ENCODE measurements at places on chromosomes 4 and X. TPM values are rescaled to one million over a fixed set of nuclear protein-coding genes. Genes with fewer than 3 reads are reported as not detected.
A peak's percentile ranks its signal among the peaks of the same experiment; 100 is the strongest.

GRCh38 chrX:39149761-39150160 is 348.5 kb downstream of the MID1IP1 start:
- DNase-seq = peak; percentile 65

GRCh38 chr4:147327322-147327721 is 153.6 kb upstream of the EDNRA start:
- no peak for DNase-seq

GRCh38 chrX:42119076-42119475 is 195.7 kb upstream of the CASK start:
- peak; percentile 38 for DNase-seq

- DNase-seq = peak; percentile 42
Measured at GRCh38 chr4:24582235-24582832, 2.0 kb downstream of the DHX15 start.

DNA sequence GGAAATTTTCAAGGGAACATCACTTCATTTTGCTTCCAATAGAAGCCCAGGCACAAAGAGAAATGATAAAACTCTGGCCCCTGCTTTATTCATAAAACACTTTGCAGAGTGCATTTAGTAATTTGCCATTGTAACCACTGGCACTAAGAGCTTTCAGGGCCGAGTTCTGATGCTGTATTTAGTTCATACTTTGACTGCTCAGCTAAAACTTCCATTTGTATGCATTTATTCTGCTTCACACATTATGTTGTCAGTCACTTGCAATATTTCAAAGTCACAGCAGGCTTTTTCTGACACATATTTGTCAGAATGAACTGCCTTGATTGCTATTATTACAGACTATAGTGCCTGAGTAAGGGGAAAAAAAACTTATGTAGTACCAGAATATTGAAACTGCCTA is 174.3 kb upstream of the ATOH1 start:
- DNase-seq = no peak

DNA sequence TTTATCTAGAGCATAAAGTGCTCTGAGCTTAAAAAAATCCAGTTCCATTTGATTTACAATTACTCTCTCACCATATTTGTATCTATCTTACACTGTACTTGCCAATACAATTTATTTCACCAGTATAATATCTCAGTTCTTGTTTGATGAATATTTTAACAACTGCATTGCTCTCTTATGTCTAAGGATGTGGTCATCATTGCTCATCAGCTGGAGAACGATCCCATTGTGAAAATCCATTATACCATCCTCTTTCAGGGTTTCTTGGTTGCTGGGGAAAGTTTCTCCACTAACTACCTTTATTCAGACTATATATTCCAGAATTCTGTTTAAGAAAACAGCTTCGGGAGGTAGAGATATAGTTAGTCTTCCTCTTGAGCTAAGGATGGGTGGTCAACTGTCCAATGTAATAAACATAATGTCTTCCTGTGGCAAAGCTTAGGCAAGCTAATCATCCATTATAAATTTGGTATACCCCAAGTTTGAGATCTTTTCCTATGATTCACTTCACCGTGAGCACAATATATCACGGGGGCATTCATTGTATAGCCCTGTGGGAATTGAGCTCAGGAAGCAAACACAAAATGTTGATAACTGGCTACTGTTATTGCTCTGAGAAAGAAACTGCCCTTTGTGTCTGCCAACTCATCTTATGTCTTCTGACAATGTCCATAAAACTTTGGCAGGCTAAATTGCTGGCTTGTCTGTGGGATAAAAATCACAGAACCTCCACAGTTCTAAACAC is 2361.9 kb downstream of the ARAP2 start:
- DNase-seq = peak; percentile 73

DNA sequence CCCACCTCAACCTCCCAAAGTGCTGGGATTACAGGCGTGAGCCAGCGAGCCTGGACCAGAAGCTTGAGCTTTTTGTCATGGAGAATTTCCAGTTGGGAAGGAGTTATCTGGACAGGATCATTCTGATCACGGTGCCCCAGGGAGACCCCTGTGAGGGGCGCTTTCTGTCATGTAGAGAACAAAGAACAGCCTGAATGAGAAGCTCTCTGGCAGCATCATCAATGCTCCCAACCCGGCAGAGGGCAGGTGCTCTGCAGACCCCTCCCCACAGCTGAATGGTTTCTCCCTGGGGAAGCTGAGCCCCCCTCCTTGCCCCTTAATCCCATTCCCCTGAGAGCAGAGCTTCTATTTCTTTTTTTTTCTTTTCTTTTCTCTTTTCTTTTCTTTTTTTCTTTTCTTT is 7.3 kb upstream of the CSF2RA start:
- no peak for DNase-seq

- peak; percentile 73 for DNase-seq
Measured at GRCh38 chr4:73653695-73654106, 33.5 kb upstream of the RASSF6 start.

- no peak for DNase-seq
Measured at GRCh38 chrX:10525381-10526120, 94.8 kb downstream of the MID1 start.

GRCh38 chr4:135267148-135267865 is 1065.7 kb upstream of the PABPC4L start:
- no peak for DNase-seq

DNA sequence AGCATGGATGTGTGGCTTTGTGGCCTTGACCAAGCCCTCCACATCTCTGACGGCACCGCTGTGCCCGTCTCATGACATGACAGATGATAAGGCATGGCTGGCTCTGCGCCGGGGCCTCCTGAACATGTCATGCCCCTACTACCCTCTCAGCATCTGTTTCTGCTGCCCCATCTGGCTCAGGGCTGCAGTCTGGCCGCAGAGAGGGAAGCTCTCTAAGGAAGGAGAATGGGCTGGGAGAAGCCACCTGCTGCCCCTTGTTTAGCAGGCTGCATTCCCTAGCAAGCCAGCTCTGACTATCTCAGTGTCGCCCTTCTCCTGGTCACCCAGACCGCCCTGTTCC is 7.2 kb downstream of the ZNF185 start:
- DNase-seq = no peak

GRCh38 chr4:65089666-65090065 is 580.6 kb downstream of the EPHA5 start:
- DNase-seq = peak; percentile 1

DNA sequence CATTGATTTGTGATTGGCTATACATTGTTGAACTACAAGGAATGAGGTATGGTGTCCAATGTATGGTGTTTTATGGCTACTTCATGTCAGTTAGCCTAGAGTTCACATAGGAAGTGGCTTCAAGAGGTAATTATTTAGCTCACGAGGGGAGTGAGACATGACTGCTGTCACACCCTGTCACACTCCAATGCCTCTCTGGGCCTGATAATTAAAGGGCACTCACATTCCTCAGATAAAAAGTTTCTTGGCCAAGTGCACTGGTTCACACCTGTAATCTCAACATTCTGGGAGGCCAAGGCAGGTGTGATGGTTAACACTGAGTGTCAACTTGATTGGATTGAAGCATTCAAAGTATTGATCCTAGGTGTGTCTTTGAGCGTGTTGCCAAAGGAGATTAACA is 65.0 kb upstream of the DDX60 start:
- DNase-seq = no peak

DNA sequence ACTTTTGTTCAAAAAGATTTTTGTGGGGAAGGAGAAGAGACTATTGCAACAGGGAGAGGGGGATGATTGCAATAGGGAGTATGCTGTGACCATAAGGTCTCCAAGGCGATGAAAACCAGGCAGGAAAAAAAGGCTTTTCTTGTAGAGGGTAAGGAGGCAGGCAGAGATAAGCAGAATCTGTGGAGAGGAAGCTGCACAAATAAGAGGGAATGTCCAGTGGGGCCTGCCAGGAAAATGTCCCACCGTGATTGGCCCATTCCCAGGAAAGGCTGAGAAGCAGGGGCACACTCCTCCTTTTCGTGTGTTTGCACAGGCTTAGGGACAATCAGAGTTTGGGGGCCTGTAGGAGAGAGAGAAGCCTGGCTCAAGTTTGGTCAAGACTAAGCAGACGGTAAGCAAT is 29.1 kb downstream of the SPACA5 start:
- no peak for DNase-seq

GRCh38 chr4:159677521-159677920 is 574.6 kb downstream of the RAPGEF2 start:
- DNase-seq = no peak

DNA sequence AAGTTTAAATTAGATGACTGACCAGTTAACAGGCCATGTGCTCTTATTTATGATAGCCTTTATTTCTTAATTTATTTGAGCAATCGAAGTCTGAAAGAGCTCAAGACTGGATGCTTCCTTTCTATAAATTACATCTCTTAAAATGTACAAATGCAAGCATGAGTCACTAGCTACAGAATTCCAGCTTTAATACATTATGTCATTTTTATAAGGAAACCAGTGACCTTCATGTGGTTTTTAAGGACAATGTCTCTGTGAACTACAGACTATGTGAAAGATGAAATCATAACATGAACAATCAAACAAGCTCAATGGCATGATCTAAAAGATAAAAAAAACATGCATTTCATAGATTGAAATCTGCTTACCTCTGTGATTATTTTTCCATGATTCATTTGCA is 15.4 kb downstream of the HTR2C start:
- DNase-seq = no peak

- DNase-seq = peak; percentile 99
Measured at GRCh38 chr4:95129821-95130311, 372.1 kb downstream of the BMPR1B start.

GRCh38 chr4:146439999-146440398 is 81.7 kb downstream of the SLC10A7 start:
- DNase-seq = peak; percentile 19

DNA sequence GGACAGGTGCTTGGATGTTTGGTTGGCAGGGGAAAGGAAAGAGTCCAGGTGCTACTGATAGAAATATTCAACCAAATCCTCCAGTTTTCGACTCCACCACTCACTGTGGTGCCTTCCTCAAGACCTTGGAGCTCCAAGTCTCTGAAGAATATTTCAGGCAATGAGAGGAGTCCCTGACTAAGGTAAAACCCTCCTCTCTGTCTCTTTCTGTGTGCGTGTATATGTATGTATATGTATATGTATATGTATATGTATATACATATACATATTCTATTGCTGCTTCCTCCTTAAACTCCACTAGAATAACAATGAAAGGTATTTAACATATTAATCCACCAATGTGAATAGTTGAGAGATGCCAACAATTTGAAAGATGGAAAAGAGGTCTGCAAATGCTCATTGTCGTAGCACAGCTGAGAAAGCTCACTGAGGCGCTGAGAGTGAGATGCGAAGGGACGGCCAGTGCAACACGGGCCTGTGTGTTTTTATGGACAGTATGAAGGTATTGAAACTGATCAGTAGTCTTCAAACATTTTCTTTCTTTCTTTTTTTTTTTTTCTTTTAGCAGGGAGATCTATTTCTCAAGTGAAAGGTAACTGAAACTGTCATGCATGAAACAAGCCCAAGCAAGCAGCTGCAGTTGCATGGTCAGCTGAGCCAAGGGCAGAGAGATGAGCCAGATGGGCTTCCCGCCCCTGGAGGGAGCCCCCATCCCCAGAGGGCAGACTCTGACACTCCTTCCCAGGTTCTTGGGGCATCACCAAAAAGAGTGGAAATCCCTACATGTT is 41.1 kb upstream of the HS3ST1 start:
- DNase-seq = no peak

DNA sequence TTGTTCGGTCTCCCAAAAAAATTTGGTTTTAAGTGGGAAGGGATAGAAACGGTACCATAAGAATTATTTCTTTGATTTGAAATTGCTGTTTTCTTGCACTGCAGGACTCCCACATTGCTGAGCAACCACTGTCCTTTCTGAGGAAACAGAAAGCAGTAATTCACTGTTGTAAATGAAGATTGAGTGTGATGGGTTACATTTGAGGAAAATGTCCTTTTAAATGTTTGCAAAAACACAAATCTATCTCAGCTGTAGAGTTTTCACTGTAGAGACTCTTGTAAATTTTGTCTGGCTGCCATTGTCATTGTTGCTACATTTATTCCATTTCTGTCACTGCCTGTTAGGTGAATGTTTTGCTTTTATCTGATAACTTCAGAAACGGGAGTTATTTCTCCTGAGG is 105.2 kb downstream of the FRAS1 start:
- DNase-seq = no peak

- no peak for DNase-seq
Measured at GRCh38 chr4:100827756-100828155, 309.9 kb upstream of the EMCN start.

DNA sequence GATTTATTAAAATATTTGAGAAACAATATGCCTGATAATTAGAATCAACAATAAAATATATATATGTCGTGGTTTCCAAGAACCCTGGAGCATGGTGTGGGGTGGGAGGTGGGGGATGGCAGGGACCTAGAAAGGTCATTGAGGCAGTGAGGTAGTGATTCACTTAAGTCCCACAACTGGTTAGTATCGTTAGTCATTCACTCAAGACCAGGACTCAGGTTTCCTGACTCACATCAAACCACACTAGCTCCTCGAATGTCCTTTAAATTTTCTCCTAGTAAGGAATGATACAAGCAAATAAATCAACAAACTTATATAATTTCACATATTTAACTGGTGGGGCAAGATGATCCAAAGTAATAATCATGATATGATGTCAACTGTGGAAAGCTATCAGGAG is 158.8 kb upstream of the AADAT start:
- DNase-seq = peak; percentile 14

DNA sequence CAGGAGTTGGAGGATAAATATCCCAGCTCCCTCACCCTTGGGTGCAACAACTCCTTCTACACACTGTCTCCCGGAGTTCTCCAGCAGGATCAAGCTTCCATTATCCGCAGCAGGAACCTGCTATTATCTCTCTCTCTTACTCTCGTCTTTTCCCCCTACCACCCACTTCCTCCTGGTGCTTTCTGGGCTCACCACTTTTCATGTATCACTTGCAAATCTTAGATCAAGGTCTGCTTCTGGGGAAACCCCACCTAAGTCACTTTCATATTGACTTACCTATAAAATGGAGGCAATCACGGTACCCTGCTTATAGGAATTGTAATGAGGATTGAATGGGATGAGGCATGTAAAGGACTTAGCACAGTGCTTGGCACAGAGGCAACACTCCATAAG is 589.5 kb downstream of the BCOR start:
- DNase-seq = no peak

GRCh38 chr4:23969635-23970145 is 79.8 kb upstream of the PPARGC1A start:
- DNase-seq = no peak

GRCh38 chr4:94507708-94508107 is 56.0 kb downstream of the PDLIM5 start:
- peak; percentile 94 for DNase-seq

DNA sequence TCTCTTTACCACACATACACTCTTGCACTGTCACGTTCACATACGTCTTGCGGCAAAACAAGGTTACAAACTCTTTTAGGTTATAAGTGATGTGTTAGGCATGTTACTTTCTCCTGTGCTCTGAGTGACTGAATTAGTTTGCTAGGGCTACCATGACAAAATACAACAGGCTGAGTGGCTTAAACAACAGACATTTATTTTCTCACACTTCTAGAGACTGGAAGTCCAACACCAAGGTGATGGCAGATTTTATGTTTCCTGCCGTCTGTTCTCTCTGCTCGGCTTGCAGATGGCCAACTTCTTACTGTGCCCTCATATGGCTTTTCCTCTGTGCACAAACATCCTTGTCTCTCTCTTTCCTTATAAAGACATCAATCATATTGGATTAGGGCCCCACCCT is 1224.3 kb upstream of the TENM3 start:
- DNase-seq = no peak

- no peak for DNase-seq
Measured at GRCh38 chrX:69293776-69294601, 128.7 kb upstream of the PJA1 start.

The THOC2 gene
- 47.8 TPM for total RNA-seq

The NHS gene
- total RNA-seq = 5.6 TPM

The GC gene
- total RNA-seq = not detected

The TMPRSS11E gene
- not detected for total RNA-seq

The CTAG1A gene
- total RNA-seq = not detected

The PASD1 gene
- total RNA-seq = not detected

The DGKK gene
- total RNA-seq = not detected

The TMPRSS11F gene
- total RNA-seq = not detected

The F9 gene
- total RNA-seq = not detected
